Bronchial epithelial cell (primary cell): ENCODE measurements at places on chromosomes 16 and 17. TPM values are rescaled to one million over a fixed set of nuclear protein-coding genes. Genes with fewer than 3 reads are reported as not detected.

GRCh38 chr17:30389756-30390300 lies 11.1 kb downstream of the CPD start:
- DNase-seq = peak; percentile 55

- DNase-seq = no peak
These were observed 506.7 kb downstream of the HAPSTR1 start for GRCh38 chr16:9597967-9598730.

GRCh38 chr16:23729503-23730424 lies 16.7 kb upstream of the ERN2 start:
- DNase-seq = peak; percentile 20

DNA sequence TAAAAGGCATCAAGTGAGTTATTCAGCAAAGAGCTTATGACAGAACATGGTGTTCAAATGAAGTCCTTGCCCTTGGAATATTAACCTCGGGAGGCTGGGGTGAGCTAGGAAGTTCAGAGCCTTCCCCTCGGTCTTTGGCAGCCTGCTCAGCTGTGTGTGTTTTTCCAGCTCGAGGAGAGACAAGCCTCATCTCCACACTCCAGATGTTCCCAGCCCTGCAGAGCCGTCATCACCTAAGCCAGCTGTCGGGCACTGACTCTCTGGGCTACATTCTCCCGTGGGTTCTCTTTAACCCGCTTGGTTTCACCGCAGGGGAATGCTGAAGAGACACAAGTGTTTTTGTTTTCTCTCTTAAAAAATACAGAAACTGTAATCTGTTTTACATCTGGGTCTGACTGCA lies 47.1 kb downstream of the IRX3 start:
- no peak for DNase-seq

DNA sequence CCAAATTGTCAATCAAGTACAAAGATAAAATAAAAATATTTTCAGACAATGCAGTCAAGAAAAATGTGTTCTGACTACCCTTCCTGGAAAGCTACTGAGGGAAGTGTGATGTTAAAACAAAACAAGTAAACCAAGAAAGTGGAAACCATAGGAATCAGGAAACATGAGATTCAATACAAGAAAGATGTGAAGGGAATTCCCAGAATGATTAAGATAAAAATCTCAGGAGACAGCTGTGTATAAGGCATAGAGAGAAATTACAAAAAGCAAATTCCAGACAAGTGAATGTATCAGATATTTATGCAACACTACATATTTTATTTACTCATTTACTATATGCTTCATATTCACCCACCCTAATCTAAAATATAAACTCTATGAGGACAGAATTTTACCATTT lies 32.2 kb downstream of the TRIM37 start:
- peak; percentile 76 for DNase-seq

GRCh38 chr17:45643591-45643990 lies 140.5 kb upstream of the CRHR1 start:
- DNase-seq = no peak

Gene EVI2B
- not detected in 2 replicates for total RNA-seq

DNA sequence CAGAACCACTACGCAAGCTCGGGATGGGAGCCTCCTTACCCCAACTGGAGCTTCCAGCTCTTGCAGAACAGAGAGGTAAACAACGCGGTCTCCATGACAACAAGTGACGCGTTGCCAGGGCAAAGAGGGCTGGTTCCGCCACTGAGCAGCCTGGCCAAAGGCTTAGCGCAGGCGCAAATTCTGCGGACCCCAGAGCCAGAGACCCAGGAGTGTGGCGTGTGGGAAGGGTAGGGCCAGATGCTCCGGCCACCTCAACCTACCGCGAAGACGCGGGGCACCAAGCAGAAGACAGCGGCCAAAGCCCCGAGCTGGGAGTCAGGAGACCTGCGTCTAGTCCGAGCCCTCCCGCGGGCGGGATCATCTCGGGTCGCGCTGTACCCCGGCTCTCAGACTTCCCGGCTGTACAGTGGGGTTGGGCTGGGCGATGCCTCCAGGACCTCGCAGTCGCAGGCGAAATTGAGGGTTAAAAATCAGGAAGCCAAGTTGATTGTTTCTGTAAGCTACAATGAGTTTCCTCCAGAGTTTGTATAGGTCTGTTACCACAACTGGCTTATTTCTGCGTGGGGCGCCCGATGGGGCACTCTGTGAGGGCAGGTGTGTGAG lies at the start of gene TEKT1:
Gene TEKT1, minus strand, starts transcription at position 69 of the 603 bp plus-strand sequence. CDS start 1,353 bp downstream, outside the sequence.
- DNase-seq = peak; percentile 78

Gene TNFRSF13B
- total RNA-seq = not detected in 2 replicates

DNA sequence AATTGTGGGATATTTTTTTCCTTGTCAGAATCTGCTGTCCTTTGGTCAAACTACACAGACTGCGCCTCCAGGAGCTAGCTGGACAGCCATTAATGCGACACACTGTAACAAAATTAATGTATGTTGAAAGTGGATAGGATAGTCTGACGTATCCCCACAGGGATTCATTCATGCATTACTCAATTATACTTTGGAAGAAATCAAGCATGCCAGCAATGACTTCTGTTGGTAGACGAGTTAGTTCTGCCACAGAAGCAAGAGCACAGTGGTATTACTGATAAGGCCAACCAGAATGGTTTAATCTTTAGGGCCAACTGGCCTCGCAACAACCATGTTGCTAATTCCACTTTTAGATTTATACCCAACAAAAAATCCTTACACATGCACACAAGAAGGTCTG lies 106.4 kb upstream of the TOB1 start:
- DNase-seq = no peak

GRCh38 chr16:11510178-11510973 lies 76.3 kb downstream of the LITAF start:
- no peak for DNase-seq

GRCh38 chr17:10648956-10649355 lies 8.2 kb downstream of the MYH3 start:
- DNase-seq = peak; percentile 5
